ENCODE measurements at places on chromosomes 1 and 21.

DNA sequence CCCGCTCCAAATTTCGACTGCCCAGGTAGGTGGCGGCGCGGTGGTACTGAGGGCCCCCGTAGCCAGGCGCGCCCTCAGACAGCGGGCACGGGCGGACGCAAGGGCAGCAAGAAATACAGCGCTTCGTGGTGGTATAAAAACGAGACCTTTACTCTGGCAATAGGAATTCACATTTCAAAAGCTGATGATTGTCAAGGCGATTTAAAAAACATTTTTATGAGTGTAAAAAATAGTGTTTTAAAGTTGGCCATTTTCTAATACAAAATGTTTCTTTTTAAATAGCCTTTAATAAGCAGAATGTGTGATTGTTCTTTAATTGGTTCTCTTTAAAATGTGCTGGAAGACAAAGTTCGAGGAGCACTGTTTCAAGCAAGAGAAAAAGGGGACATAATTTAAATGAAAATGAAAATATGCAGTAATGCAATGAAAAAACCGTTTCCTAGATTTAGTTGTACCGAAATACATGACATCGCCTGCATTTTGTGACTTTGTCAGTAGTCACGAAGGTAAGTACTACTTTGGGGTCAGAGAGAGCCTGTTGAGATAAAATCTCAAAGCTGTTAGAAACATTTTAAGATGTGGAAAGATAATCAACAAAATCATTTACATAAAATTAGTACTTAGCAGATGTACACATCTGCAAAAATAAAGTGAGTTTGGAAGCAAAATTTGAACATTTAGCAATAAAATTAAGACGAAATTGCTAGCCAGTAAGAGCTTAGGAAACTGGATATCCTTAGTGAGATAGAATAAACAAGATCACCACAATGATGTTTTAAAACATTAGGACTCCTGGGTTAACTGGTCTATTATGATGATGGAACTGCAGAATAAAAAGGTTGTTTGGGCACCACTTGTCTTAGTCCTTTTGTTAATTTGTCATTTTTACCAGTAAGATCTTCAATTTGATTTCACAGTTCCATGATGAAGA lies 1.1 kb upstream of the PSMG1 start:
- DNase-seq = no peak

DNA sequence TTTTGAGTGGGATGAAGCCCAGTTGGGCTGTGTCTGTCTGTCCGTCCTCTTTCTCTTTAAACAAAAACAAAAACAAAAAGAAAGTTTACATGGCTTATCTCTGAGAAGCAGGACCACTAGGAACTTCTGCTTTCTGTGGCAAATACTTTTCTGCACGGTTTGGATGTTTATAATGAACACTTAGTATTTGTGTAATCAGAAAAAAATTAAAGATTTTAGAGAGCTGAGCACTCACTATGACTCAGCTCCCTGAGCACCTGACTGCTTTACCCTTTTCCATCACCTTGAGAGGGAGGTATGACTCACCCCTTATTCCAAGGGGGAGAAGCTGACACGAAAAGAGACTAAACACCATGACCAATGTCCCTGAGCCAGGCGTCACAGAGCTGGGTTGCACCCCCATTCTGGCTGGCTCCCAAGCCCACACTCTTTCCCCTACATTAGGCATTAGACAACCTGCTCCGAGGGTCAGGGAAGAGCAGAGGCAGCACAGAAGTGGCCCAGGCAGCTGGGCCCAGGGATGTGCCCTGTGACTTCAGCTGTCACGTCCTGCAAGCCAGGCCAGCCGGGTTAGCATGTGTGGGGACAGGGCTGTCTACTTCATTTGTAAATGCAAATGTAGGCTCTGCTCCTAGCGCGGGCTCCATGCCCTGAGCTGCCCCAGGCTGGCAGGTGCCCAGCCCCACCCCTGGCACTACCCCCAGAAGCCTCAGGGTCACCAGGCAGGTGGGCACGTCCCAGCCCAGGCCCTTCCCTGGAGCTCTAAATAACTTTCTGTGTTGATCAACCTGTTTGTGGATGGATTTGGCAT lies 30.4 kb downstream of the RAP1GAP start:
- no peak for DNase-seq

DNA sequence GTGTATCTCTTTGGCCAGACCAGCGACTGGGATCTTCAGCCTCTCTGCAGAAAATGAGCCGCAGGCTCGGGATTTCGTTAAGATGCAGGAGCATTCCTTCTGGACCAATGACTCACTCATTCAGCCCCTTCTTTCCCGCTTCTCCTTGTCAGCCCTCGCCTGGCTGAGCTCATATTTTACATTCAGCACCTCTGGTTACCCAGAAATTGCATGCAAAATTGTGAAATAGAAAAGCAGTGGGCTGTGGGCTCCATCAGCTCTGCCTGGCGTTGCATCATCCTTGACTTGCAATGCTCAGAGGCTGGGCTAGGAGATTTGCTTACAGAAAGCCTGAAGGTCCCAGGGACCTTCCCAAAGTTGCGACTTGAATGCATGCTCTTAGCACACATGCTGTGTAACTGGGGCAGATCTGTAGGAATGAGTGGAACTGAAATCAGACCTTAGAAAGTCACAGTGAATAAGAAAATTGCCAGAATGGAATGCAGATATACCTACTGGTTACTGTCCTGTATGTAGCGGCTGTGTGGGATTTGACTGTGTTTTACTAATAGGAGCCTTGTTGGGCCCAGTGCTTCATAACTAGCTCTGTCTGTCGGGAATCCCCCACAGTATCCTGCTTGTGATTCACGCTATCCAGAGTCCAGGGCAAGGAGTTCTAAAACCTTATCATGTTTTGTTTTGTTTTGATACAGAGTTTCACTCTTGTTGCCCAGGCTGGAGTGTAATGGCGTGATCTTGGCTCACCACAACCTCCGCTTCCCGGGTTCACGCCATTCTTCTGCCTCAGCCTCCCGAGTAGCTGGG lies 444.8 kb downstream of the KIF26B start:
- DNase-seq = peak; percentile 69

- DNase-seq = peak; percentile 92
These were observed at the start of gene ZBTB8A for GRCh38 chr1:32538887-32539583. Gene ZBTB8A, plus strand, starts transcription at chr1:32539427. Its CDS starts 53,505 bp downstream, at chr1:32592932.

GRCh38 chr21:39641827-39642450 lies 29.2 kb downstream of the B3GALT5 start:
- no peak for DNase-seq

GRCh38 chr21:19565587-19565986 lies 1162.0 kb upstream of the TMPRSS15 start:
- DNase-seq = no peak

DNA sequence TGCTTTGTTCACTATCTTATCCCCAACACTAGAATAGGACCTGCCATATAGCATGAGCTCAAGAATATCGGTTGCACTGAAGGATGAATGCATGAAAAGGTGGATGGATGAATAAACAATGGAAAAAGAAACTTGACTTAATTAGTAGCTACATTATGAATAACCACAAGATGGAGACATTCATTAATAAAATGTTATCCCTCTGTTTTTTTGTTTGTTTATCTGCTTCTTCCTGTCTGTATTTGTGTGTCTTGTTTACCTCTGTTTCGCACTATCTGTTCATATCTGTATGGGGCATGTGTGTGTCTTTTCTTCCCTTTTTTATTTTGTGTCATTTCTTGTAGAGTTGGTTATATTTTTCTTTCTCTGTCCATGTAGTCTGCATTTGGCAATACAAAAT lies 1.1 kb upstream of the OR14I1 start:
- no peak for DNase-seq

DNA sequence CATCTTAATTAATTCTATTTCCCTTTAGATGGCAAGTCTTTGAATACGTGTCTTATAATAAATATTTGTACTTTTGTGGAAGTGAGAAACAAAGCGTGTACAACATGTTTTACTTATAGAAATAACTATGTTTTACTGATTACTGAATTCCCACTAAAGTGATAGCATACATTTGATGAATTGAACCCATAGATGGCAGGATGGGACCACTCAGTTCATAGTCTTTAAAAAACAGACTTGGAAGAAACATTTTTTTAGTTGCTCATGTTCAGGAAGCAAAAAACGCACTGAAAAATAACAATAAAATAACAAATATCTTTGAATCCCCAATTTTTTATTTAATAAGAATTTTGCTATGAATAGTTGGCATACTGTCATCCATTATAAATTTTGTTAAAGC lies 507.1 kb upstream of the ZRANB2 start:
- DNase-seq = peak; percentile 56

DNA sequence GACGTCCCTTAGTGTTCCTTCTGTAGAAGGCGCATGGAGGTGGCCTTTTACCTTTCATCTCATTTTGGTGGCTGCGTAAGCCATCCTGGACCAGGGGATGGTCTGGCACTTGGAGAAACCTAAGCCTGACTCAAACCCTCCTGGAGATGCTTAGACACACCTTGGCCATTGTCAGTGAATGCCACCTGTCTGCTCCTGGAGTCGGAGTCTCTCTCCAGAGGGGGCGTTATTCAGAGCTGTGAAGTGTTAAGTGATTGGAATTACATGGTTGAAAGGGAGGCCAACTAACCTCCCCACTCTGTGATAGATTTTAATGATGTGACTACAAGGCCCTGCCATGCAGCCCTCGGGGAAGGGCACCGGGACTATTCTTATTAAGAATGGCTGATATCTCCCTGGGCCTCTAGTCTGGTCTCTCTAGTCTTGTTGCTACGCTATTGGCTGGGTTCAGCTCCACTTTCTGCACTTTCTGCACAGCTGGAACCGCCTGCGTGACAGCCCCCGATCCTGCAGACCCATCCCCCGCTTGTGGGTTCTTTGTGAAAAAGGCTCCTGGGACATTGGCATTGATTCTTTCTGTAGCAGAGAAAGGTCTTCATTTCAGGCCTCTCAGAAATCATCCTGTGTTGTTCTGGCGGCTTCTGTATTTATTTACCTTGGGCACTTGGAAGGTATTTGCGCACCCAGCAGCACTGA lies 4.2 kb downstream of the RASSF5 start:
- peak; percentile 75 for DNase-seq

GRCh38 chr1:206801467-206801866 lies 29.2 kb upstream of the IL10 start:
- DNase-seq = no peak

DNA sequence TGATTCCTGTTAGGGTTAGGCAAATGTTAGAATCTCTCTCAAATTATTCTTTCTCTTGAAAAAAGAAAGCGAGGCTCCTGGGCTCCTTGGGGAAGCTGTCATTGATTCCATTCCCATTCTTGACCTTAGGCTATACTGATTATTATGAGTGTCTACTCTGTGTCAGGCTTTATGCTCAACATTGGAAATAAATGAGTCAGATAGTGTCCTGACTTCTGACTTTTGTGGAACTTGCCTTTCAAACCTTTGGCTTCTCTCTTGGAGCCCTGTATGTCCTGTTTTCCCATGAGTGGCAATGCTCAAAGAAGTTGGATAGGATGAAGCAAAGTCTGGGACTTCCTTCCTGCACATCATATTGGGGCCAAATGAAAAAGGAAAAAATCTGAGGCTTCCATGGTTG lies 11.6 kb downstream of the AGO1 start:
- no peak for DNase-seq

DNA sequence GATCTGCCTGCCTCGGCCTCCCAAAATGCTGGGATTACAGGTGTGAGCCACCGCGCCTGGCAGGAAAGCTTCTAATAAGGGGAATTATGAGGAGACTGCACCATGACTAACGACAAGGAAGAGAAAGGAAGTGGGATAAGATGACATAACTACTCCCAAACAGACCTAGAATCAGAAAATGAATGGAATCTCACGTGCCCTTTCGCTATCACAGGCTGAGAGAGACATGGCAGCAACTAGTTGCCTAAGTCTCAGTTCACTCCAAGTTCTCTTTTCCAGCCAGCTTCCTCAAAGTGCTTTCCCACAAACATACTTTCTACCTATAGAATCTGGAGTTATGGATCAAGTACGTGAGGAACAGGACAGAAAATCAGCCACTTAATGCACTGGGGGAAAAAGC lies 2.0 kb downstream of the PI4KB start:
- no peak for DNase-seq

DNA sequence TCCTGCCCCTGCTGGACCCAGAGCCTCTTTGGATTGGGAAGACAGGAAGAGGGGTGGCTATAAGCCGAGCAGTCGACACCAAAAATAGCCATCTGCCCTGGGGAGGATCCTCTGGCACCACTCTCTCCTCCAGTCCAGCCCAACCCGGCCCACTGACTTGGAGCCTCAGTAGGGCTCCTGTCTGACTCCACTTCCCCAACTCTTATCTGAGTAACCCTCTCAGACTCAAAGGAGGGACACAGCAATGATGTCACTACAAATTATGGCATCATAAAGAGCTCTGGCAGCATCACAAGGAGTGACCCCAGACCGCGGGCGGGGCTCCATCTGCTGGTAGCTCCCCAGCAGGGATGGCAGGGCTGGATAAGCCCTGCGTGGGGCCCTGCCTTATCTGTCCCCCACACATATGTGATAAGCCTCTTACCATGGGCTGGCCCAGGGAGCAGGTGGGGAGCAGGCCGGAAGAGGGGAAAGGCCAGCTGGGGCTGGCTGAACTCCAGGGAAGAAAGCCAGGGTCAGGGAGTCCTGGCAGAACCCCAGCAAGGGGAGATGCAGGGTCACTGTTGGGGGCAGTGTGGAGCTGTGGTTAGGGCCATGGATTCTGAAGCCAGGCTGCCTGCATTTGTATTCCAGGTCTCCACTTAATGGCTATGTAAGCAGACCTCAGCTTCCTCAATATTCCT lies 4.6 kb upstream of the SLC6A9 start:
- DNase-seq = no peak

DNA sequence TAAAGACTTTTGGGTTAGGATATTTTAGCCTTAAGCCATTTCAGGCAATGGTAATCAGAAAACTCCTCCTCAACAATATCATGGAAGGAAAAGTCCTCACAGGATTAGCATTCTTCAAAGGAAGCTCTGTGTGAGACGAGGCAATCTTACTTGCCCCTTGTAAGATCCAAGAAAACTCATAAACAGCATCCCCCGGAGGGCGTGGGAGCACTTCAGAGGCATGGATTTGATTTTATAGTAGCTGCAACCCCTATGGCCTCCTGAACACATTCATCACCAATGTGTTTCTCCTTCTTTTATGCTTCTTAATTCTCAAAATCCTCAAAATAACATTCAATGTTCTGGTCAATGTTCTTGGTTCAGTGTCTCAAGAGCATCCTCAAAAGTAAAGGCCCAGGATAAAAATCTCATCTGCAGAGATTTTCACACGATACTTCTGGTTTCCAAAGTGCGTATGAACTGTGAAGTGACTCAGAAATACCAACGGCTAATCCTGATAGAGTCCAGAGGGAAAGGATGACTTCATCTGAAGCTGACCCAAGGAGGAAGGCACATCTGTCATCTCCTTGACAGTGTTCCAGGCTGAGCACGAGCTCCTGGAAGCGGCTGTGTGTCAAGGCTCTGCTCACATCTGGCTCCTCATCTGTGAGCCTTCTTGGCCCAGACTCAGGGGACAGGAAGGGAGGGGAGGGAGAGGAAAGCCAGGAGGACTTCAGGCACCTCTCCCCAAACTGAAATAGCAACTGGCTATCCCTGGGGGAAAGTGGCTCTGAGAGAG lies 49.3 kb upstream of the PSEN2 start:
- DNase-seq = peak; percentile 65

DNA sequence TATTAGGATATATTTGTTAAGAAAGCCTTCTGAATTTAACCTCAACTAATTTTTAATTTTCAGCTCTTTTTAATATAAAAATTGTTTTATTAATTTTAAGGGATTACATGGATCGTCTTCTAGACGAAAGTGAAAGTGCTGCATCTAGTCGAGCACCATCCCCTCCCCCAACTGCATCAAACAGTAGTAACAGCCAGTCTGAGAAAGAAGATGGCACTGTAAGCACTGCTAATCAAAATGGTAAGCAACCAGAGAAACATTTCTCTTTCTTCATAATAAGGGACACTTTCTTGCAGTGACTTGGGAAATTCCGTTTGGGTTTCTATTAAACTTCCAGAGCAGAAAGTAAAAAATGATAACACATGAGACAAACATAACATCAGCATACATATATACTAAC lies 56.9 kb downstream of the MIER1 start:
- no peak for DNase-seq
